ENCODE measurements at places on chromosomes 7 and 10.

- DNase-seq = peak; percentile 41
These were observed 203.5 kb downstream of the PTEN start for GRCh38 chr10:88066876-88067275.

DNA sequence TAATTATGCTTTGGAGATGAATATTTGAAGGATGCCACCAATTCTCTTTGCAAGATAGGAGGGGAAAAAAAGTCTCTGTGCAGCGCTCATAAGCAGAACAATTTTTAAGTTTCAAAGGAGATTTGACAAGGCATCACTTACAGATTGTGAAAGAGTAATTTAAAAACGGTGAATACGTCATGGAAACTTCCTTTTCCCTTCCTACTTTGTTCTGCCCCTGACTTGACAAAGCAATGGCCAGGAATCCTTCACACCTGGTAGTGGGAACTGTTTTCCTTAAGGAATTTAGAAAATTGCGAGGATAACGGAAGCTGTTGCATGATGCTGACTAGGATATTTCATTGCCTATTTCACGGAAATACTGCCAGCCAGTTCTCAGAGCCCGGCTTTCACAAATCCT, 16.7 kb downstream of the FAM107B start:
- no peak for DNase-seq

DNA sequence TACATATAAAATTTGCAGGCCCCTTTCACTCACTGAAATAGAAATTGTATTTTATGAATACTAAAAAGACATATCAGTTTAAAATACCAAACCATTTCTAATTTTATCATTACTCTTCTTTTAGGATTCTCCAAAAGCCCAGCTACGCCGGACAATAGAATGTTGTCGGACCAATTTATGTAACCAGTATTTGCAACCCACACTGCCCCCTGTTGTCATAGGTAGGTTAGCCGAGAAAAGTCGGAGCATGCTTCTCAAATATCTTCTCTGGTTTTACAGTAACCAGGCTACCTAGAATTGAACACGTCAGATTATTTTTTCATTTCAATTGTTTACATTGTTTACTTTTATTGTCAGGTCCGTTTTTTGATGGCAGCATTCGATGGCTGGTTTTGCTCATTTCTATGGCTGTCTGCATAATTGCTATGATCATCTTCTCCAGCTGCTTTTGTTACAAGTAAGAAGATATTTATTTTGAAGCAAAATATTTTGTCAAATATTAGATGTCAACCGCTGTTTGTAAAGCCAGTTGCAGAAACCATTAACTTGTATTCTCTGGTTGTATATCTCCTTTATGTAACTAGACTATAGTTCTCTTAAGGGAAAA, 57.6 kb downstream of the MMRN2 start:
- DNase-seq = peak; percentile 55

DNA sequence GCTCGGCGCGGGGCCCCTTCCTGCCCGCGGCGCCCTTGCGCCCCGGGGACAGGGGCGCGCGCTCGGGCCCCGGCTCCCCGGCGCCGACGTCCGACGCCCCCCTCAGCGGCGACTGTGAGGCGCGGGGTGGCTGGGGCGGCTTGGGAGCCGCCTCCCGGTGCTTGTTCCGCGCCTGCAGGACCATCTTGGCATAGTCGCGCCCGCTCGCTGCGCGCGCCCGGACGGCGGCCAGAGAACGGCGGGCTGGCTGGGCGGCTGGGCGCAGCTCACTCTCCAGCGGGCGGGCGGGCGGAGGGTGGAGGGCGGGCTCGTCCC, at the start of gene DPY19L1:
TSS of gene DPY19L1 (minus strand) at position 275 of the 315 bp plus-strand sequence. CDS start at position 184, 91 bp downstream.
- no peak for DNase-seq

GRCh38 chr10:124870854-124871425, 69.3 kb downstream of the ABRAXAS2 start:
- DNase-seq = no peak

DNA sequence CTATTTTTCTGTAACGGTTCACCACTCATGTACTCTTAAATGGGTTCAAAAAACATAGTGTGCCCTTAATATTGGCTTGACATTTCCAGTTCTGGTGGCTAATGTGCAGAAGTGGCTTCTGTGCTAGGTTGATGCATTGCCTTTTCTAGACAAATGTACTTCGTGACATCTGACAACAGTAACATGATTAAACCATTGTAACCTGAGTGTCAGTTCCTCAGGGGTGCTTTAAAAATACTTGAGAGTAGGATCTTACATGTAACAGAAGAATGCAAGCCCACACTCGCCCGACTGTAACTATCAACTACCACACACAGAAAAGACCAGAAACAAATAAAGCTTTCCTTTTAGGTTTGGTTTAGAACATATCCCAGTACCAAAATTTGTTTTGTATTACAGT, 393.4 kb upstream of the NFE2L3 start:
- DNase-seq = no peak

DNA sequence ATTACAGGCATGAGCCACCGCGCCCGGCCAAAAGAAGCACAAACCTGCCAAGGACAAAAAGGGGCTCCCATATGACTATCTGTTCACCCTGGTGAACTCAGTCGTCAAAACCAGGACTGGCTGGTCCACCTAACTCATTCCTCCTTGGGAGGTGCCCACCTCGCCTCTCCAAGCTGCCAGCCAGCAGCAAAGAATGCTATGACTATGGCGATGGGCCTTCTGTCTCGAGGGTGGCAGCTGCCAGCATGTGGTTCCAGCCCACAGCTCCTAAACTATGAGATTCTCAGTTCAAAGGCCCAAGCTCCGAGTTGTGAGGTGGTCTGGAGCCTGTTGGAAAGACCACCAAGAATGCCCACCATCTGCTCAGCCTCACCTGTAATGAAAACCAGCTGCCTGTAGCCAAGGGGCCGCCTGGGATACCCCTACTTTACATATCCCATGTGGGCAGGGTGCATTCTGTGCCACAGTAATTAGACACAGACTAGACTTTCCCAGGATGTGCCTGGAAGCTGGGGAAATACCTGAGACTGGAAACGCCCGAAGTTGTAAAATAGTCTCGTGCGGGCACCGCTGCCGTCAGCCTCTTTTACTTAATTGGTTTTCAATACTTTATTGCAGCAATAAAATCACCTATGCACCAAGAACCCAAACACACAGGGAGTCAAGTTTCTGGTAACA, 71.1 kb downstream of the ZRANB1 start:
- DNase-seq = no peak

- DNase-seq = no peak
These were observed 51.7 kb downstream of the ADRA2A start for GRCh38 chr10:111128331-111129180.

DNA sequence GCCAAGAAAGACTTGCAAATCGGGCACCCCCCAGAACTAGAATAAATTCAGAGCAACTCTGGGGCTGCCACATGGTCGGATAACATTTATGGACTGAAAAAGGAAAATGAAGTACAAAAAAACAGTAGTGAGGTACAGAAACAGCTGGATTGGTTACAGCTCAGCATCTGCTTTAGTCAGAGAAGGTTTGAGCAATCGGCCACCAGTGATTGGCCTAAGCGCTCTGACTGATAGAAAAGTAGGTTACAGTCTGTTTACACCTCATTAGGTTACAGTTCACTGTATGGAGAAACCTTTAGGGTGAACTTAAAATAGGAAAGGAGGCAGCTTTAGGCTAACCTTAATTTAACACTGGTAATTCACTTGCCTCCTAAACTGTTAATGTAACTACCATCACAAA, 102.0 kb upstream of the DKK1 start:
- DNase-seq = no peak

DNA sequence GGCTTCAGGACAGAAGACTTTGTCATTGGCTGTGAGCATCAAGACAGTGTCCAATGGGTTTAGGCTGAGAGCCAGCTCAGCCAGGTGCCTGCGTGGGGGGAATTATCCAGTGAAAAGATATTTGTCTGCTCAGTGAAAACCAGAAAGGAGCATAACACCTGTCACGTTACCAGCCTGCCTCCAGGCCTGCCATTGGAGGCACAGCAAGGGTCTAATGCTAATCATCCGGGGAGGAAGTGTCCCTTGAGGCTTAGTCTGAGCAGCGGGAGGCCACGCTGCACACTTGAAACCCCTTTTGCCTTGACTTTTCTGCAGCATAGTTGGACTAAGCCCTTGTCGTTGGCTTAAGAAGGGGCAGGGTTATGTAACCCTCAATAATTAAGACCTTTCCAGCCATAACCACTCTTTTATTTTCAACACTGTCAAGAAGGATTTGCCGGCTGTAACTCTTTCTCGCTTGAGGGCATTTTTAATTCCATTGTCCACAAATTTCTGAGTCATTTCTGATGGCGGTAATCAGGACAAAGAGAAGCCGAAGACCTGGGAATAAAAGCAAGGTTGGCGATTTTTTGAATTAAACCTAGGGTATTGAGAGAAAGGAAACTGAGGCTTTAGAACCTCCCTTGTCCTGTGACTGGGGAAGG, 639.6 kb upstream of the FOXK1 start:
- DNase-seq = no peak

DNA sequence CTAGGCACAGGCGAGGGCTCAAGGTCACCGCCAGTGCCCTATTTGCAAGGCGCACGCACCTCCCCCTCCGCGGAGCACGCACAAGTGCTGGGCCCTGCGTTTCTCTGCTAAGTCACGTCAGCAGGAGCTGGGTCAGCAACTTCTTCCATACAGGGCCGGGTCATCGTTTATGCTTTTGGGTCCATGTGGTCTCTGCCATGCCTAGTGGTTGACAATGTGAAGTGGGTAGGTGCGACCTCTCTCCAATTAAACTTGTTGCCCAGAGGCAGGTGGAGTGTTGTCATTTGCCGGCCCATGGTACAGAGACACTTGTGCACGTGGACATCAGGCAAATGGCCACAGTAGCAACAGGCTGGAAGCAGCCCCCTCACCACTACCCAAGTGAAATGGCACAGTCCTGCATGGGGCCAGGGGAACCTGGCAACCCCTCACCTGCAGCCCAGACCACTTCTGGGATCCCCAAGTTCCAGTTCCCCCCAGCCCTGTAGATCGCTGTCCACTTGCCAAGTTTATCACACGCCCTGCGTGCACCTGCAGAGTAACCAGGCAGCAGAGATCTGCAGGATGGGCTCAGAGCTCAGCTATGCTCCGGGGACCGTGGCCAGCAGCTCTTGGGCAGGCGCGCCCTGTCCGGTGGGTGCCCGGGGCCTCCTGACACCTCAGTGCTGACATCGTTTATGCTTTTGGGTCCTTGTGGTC, 86.1 kb upstream of the PPP2R2D start:
- no peak for DNase-seq

GRCh38 chr7:134480730-134481129, 21.8 kb upstream of the AKR1B1 start:
- DNase-seq = no peak

DNA sequence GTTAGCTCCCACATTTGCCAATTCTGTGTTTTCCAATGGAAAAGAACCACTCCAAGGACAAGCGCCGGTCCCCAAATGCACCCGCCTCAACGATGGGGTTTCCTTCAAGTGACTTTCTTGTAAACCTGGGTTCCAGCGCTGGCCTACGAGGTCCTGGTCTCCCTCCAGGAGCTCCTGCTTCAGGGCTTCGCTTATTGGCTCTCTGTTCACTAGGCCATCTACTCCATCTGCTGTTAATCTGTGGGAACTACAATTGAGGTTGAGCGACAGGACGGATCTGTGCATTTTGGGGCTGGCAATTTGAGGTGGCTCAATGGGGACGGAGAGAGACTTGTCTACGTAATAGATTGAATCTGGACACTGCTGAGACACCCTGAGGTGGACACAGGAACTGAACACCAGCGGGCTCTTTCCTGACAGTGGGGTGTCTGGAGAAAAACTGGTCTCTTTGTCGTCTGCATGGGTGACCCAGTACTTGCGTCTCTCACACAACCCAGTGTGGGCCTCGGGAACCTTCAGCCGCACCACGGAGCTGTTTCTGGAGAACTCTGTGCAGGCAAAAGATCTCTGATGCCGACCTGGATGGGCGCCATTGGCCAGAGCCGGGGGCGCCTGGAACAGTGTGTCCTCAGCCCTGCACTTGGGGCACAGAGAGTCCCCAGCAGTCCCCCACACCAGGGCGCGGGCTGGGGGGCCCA, 115.9 kb upstream of the ADAM12 start:
- DNase-seq = peak; percentile 18

DNA sequence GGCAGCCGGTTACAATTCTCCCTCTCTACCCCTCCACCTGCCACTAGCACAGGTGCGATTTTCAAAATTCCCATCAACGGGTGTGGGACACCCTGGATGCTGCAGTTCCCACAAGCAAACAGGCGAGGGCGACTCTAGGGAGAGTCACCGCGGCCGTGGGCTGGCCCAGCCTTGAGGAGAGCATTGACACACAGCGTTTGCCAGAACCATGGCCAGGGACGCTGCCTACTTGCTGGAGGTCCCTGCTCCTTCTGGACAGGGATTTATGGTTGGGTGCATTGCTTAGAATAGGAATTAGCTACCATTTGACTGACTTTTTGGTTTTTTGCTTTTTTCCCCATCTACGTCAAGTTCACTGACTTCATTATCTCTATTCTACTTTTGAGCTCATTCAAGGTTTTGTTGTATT, 19.0 kb upstream of the CLDN4 start:
- DNase-seq = peak; percentile 57

DNA sequence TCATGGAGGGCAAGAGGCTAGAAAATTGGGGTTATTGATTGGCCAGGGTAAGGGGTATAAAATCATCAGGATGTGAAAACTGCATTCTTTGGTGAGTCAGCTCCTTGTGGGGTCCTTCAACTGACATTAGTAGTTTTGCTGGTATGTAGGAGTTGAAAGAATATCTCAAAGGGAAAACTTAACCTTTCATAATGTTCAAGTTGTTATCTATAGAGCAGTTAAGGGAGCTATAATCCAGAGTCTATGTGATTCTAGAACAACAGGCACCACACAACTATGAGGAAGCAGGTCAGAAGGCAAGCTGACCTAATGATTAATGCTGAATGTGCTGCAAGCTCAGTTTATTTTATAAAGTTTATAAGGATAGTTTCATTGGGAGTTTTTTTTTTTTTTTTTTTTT, 13.7 kb downstream of the PRPS1L1 start:
- DNase-seq = no peak

DNA sequence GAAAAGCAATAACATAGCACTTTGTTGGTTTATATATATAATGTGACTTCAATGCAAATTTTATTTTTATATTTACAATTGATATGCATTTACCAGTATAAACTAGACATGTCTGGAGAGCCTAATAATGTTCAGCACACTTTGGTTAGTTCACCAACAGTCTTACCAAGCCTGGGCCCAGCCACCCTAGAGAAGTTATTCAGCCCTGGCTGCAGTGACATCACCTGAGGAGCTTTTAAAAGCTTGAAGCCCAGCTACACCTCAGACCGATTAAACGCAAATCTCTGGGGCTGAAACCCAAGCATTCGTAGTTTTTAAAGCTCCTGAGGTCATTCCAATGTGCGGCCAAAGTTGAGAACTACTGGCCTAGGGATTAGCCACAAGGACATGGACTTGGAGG, 155.0 kb upstream of the LANCL2 start:
- no peak for DNase-seq

- DNase-seq = no peak
These were observed 52.8 kb downstream of the CUBN start for GRCh38 chr10:17076626-17077345.

GRCh38 chr10:89047397-89047796, 56.8 kb downstream of the FAS start:
- DNase-seq = no peak

DNA sequence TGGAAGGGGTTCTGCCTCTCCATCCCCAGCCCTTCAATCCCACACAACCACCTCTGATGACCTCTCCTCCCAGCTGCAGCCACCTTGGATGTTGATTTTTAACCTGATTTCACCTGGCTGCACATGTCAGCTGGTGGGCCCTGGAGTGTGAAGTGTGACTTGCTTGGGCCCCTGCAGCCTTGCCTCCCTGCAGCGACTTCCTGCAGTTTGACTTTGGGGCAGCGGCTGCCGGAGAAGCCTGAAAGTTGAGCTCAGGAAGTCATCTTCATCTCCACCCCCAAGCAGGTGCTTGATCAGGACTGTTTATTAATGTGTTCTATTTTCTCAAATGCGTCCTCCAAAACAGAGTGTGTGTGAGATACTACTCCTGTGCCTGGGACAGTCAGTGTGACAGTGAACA, 675.2 kb upstream of the GALNT17 start:
- no peak for DNase-seq

All from CD4-positive, alpha-beta T cell treated with Interleukin-10 for 1 hour (primary cell).